T-cell (primary cell): ENCODE measurements at places on chromosomes 11 and 22. TPM values are rescaled to one million over a fixed set of nuclear protein-coding genes. Genes with fewer than 3 reads are reported as not detected.

DNA sequence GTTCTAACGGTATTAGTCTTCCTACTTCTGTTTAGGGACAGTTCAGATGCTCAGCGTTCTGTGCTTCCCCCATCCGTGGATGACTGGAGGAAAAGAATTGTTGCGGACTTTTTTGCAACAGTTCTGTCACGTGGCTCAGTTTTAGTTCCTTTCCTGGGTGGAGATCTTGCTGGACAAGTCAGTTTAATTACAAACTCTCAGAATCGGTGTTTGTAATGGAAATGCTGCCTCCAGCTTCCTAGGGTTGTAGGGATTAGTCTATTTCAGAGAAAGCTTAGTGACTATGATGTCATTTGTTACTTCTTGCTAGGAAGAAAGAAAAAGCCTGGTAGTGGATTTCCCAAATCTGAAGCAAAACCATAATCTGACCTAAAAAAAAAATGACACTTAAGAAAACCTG lies 320.4 kb downstream of the CADM1 start:
- no peaks in the 10 kb centered on the region for H3K36me3 ChIP-seq
- H3K4me1 ChIP-seq = no peaks in the 10 kb centered on the region
- H3K4me3 ChIP-seq = no peak overlapping the region
- no peaks in the 10 kb centered on the region for H3K27me3 ChIP-seq
- no peak overlapping the region for H3K27ac ChIP-seq

GRCh38 chr11:662689-663274 lies 25.7 kb downstream of the DRD4 start:
- H3K4me1 ChIP-seq = no peaks in the 10 kb centered on the region
- H3K36me3 ChIP-seq = peaks cover 30% of the 10 kb centered on the region
- no peak overlapping the region for H3K4me3 ChIP-seq
- no peak overlapping the region for H3K27ac ChIP-seq
- no peaks in the 10 kb centered on the region for H3K27me3 ChIP-seq

The OR4D9 gene
- not detected for total RNA-seq

DNA sequence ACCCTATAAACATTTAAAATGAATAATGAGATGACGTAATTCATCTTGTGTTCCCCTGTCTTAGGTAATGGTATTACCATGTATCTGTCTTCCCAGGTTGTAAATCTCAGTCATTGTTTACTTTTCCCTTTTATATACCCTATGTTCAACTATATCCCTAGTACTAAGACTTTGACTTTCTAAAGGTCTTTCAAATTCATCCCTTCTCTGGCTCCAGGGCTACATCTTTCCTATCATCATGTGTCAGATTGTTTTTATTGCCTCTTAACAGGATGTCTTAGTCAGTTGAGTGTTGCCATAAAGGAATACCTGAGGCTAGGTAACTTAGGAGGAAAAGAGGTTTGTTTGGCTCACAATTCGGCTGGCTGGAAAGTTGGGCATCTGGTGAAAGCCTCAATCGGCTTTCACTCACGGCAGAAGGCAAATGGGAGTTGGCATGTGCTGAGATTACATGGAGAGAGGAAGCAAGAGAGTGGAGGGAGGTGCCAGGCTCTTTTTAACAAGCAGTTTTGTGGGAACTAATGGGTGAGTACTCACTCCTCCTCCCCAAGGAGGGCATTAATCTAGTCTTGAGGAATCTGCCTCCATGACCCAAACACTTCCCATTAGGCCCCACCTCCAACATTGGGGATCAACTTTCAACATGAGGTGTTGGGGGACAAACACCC lies 11.6 kb upstream of the DLAT start:
- no peaks in the 10 kb centered on the region for H3K36me3 ChIP-seq
- H3K4me1 ChIP-seq = no peaks in the 10 kb centered on the region
- no peaks in the 10 kb centered on the region for H3K27me3 ChIP-seq
- no peak overlapping the region for H3K27ac ChIP-seq
- H3K4me3 ChIP-seq = no peak overlapping the region
